Activated CD8-positive, alpha-beta memory T cell treated with anti-CD3 and anti-CD28 coated beads for 1 hour (primary cell): ENCODE measurements at places on chromosomes 16 and 17.

DNA sequence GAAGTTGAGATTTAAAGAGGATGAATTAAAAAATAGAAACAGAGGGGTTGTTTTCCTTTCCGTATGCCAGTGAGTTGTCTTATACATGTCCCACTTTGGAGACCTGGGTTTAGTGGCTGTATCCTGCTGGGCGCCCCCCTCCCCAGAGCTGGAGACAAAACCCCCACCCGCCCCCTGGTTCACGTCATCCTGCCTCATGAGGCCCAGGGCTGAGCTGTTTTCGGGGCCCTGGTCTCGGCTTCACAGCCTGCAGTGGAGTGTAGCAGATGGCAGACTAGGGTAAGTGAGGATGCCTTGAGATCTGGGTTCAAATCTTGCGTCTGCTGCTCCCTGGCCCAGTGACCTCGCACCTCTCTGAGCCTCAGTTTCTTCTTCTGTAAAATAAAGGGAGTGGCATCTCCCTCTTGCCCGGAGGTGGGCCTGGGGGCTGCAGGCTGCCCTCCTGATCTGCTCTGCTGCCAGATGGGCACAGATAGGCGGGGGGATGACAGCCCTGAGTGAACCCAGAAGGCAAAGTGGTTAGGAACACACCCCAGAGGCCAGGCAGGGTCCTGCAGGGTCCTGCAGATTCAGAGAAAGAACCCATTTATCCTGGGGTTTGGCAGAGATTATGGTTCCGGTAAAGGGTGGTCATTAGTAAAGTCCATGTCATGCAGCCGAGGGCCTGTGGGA, 45.1 kb downstream of the SOCS3 start:
- DNase-seq: no peak

DNA sequence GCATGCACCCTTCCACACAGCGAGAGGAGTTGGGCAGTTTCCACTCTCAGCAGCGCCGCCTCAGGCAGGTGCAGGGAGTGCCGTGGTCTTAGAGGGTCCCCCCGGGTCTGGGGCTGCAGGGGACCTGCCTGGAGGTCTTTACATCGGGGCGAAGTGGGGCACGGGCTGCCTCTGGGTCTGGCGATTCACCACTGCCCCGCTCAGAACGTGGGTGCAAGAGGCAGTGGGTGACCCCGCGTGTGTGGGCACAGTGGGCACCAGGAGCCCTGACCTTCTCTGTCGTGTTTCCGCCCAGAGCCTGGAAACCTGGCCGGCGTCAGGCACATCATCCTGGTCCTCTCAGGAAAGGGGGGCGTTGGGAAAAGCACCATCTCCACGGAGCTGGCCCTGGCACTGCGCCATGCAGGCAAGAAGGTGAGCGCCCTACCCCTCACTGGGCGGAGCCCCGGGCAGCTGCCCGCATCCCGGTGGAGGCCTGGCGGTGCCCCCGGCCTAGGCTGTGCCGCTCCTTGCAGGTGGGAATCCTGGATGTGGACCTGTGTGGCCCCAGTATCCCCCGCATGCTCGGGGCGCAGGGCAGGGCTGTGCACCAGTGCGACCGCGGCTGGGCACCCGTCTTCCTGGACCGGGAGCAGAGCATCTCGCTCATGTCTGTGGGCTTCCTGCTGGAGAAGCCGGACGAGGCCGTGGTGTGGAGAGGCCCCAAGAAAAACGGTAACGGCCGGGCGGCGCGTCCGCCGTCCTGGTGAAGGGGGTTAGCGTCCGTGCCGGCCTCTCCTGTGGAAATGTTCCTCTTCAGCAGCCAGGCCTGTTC, 3.7 kb downstream of the NUBP2 start:
- DNase-seq: no peak

- DNase-seq: no peak
Observed at GRCh38 chr16:57016831-57017230, 27.5 kb downstream of the NLRC5 start.

DNA sequence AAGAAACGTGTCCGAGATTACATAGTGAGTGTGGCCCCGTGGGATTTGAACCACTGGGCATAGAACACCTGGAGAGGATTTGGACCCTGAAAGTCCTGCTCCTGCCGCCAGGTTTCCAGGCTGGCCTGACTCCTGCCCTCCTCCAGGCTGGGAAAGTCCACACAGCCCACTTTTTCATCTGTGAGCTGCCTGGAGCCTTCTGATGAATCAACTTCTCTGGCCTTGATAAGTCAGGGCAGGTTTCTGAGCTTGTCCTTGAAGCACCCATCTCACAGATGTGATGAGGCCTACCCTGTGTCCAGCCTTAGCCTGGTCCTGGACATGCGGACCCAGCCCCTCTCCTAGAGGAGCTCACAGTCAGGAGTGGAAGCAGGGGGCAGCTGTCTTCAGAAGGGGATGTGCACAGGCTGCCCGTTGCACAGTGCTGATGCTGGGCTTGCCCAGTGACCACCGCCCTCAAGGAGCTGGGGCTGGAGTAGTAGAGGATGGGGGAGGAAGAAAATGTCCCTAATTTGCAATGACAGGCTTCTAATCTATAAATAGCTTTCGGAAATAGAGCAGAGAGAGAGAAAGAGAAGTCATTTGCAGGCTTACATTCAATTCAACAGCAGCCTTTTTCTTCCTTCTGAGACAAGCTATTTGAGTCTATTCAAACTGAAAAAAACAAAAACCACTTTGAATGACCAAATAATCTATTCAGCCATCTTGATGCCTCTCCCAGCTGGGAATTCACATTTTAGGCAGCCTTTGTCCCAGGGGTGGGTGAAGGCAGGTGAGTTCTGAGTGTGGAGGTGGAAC, 73.5 kb upstream of the DNAJA2 start:
- no peak for DNase-seq

DNA sequence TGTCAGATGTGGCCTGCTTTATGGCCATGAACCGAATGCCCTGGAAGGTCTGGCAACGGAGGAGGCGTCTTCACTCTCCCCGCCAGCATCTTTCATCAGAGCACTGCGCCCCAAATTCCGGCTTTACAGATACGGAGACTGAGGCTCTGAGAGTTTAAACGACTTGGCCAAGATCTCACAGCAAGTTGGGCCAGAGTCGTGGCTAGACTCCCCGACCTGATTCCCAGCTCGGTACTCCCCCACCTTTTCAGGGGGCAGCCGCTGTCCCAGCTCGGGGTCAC, 1.7 kb downstream of the NGFR start:
- no peak for DNase-seq

- DNase-seq: no peak
Observed at GRCh38 chr16:2803545-2804195, 5.4 kb downstream of the PRSS41 start.

DNA sequence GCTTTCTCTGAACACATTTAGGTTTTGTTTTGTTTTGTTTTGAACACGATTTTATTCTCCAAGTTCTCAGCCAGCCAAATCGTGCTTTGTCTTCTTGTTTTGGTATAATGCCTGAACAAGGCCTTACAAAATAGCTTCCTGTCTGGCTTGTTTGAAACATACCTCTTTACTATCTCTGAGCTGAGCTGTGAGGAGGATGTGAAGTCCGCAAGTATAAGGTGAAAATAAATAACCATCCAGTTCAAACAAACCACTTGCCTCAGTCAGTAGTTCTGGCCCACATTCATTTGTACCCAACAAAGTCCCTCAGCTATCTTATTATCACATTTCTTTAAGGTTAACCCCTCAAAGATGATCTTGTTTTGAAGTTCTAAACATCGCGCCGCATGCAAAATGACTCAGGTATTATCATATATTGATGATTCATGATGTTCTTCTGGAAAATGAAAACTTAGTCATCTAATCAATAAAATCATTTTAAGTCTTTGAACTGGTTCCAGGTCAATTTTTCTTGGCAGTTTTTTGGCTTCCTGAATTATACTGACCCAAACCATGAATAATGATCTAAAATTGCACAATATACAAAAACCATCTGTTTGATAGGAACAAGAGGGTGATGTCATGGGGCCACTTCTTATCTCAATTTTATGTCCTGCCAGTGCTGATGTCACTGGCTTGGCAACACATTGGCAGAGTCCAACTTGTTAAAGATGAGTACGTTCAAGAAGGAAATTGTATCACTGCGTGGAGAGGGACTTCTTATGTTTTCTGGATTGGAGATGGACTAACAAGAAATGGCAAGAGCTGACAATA, 694.3 kb downstream of the KCNJ2 start:
- no peak for DNase-seq
